Stimulated activated CD4-positive, alpha-beta T cell treated with anti-CD3 and anti-CD28 coated beads, Interleukin-4, amount 100 ng/mL, for 4 hours (primary cell): ENCODE measurements at places on chromosomes 1 and 21.

DNA sequence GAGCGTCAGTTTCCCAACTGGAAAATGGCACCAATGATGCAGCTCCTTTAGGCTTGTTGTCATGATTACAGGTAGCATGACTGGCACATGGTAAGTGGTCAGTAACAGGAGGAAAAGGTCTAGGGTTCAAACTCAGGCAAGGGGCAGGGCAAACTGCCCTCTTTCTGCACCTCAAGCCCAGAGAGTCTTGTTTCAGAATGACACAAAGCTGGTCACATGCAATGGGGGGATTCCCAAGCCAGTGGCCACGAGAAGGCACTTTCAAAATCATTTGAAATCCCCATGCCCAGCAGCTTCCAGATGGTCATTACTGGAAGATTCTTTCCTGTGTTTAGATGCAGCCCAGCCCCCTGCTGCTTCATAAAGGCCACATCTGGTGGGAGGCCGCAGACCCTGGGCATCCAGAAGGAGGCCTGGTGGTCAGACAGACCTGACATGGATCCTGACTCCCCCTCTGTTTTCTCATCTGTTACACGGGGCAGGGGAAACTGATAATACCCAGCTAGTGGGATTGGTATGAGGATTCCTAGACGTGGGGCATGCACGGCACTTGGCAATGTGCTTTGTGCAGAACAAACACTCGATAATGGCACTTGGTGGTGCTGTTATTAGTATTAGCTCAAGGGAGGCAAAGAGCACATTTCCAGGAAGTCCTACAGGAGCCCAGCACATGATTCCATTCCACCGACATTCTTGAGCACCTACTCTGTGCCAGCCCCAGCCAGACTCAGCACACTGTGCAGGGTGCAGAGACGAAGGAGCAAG, 6.9 kb upstream of the PLA2G2D start:
- DNase-seq: no peak

DNA sequence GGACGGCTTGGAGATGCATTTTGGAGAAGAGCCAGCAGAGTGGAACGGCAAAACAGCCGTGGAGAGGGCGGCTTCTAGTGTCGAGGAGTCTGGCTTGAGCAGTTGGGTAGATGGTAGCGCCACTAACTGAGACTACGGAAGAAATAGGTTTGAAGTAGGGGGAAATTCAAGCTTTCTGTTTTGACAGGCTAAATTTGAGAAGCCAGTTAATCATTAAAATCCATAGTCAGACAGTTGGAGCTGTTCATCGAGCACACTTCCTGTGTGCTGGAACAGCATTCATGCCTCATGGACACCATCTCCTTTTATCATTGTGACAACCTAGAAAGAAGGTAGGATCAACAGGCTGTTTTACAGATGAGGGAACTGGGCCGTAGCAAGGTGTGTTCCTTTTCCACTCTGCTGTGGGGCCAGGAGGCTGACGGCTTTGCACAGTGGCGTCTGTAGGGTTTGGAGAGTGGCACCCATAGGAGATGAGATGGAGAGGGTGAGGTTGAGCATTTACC, 3.4 kb upstream of the PKLR start:
- no peak for DNase-seq

- DNase-seq: no peak
These were observed 81.4 kb upstream of the GALNT2 start for GRCh38 chr1:229985613-229986010.

GRCh38 chr1:193539731-193540459, 353.5 kb upstream of the B3GALT2 start:
- no peak for DNase-seq

GRCh38 chr21:44297525-44298290, 2.1 kb upstream of the PFKL start:
- DNase-seq: peak; percentile 70

- no peak for DNase-seq
These were observed 60.8 kb upstream of the PRKACB start for GRCh38 chr1:84083307-84083706.

DNA sequence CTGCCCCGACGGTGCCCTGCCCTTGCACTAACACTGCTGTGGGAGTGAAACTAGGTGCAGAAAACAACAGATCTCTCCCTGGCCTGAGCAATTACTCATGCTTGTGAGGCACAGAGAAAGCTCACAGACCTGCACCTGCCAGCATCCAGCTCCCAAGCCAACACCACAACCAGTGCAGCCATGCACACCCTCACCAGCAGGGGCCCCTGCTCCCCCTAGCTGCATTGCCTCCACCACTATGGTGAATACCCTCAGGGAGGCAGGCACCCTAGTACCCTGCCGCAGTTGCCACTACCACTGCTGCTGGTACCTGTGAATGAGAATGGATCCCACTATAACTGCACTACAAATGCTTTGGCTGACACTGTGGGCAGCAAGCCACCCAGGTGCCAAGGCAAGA, 7.1 kb upstream of the DIRAS3 start:
- no peak for DNase-seq

- DNase-seq: no peak
These were observed 289.6 kb downstream of the PTPRU start for GRCh38 chr1:29525941-29526340.

GRCh38 chr1:210252621-210253051, 20.0 kb downstream of the SERTAD4 start:
- DNase-seq: no peak

- no peak for DNase-seq
These were observed 105.0 kb downstream of the LEPR start for GRCh38 chr1:65525266-65526048.

- no peak for DNase-seq
These were observed 139.3 kb downstream of the TIAM1 start for GRCh38 chr21:31204801-31205200.

GRCh38 chr1:66542811-66543767, 9.1 kb downstream of the SGIP1 start:
- DNase-seq: no peak

- no peak for DNase-seq
These were observed 47.6 kb downstream of the MATN1 start for GRCh38 chr1:30675761-30676160.

DNA sequence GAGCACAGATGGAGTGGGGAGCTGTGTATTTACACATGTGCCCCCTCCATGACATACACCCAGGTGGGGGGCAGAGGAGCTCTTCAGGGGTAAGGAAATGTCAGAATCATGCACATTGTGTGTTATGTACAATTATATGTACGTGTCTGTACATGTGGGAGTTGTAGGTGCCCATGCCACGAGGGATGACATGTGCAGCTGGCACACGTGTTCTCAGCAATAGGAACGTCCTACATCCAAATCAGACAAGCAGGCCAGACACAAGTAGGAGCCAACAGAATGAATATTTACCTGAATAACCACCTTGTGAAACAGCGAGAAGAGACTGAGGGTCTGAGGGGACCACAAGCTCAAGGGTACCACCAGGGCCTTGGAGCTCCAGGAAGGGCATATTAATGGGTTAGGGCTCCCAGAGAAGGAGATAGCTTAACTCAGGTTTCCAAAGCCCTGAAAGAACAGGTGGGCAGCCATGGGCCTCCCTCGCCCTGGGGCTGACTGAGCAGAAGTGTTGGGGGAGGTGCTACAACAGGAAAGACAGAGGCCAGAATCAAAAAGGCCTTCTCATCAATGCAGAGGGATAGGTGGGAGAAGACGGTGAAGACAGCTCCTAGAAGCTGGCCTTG, 3.2 kb downstream of the COL16A1 start:
- no peak for DNase-seq

GRCh38 chr1:115753830-115754229, 14.7 kb downstream of the CASQ2 start:
- DNase-seq: no peak

DNA sequence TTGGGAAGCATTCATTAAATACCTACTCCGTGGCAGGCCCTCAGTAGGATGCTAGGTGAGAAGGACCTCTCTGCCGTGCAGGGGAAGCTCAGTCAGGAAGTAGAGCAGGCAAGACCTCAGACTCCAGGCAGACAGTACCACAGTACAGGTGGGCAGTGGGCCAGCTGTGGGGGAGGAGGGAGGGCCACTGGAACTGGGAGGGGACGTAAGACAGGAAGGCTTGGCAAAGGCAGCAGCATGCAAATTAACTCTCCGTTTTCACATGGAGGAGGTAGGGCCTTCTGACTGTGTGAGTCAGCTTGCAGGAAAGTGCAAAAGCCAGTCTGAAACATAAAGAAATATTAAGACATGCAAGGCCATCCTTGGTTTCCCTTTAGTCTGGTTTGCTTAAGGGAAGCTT, 157.7 kb downstream of the TRIM33 start:
- DNase-seq: no peak

DNA sequence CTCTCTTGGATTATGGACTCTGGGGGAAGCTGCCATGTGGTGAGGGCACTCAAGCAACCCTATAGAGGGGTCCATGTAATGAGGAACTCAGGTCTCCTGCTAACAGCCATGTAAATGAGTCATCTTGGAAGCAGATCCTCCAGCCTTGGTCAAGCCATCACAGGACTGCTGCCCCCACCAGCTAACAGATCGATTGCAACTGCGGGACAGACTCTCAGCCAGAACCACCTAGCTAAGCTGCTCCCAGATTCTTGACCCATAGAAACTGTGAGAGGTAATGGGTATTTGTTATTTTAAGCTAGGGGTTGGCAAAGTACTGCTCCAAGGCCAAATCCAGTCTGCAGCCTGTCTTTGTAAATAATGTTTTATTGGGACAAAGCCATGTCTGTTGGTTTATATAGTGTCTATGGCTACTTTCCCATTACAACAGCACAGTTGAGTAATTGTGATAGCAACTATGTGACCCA, 27.6 kb upstream of the MAP3K7CL start:
- no peak for DNase-seq
